ENCODE measurements at places on chromosomes 16 and 17.

DNA sequence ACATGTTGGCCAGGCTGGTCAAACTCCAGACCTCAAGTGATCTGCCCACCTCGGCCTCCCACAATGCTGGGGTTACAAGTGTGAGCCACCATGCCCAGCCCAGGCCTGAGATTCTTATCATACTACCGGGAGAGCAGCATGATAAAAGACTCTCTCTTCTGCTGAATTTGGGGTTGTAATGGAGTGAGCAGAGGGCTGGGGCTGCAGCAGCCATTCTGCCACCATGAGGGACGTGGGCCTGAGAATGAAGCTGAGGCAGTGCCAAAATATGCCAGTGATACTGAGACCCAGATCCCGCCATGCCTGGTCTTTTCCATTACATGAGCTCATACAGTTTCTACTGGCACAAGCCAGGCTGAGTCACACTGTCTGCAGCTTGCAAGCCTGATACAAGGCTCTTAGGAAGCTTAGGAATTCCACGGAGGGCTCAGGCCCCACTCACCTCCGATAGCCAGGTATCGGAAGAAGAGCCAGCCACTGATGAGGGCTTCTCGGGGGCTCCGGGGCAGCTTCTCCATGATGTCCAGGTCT is 19.6 kb upstream of the P2RX1 start:
- DNase-seq: no peak

DNA sequence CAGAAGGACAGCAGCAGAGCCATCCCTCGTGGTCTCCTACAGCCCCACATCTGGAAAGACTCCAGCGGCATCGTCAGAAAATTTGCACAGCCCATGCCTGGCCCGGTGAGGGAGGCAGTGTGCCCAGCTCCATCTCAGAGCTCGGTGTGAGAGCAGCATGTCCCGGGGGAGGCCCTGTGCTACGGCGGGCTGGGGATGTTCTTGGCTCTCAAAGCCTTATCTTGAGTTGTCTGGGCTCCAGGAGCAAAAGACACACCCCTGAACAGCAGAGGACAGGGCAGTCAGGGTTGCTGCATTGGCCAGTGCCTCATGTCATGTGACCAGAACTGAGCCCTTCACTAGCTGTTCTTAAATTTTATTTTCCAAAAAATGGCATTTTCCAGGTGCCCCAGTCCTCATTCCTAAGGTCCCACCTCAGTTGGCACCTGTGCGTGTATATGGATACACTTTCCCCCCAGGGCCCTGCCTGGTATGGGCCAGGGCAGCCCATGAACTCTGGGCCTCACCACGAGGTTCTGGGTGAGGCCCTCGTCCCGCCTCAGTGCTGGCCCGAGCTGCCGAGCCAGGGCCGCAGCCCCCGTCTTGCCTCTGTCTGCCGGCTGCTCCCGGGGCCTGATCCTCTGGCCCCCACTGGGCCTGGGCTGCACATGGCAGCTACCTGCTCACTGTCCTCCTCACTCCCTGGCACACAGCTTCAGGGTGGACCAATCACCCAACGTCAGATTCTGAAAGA is 3.0 kb downstream of the NUDT16L1 start:
- no peak for DNase-seq

DNA sequence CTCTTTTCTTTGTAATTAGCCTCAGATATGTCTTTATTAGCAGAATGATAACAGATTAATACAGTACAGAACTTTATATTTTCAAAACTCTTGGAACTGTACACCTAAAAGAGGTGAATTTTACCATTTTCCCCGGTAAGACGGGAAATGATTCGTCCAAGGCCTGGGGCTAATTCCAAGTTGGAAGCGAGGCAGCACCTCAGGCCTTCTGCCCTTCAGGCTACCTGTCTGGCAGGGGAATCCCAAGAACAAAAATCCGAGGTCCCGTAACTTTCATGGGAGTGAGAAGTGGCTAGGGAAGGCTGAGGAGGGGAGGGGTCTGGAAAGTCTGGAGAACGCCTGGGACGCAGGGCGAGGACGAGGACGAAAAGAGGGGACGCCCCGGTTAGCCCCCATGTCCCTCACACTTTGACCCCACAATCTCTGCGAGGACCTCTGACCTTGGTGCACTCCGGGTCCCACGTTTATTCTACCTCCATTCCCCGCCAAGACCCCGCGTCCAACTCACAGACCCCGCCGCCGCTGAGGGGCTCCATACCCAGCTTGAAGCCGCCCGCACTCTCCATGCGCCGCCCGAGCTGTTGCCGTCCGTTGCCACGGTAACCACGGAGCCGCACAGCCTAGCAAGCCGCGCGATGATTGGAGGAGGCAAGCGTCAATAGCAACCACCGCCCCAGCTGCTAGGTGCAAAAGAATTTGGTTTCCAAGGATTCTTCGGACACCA is at the start of gene HYDIN:
TSS of gene HYDIN (minus strand) at position 601 of the 724 bp plus-strand sequence. CDS start 43,827 bp downstream, outside the sequence.
- DNase-seq: peak; percentile 91

DNA sequence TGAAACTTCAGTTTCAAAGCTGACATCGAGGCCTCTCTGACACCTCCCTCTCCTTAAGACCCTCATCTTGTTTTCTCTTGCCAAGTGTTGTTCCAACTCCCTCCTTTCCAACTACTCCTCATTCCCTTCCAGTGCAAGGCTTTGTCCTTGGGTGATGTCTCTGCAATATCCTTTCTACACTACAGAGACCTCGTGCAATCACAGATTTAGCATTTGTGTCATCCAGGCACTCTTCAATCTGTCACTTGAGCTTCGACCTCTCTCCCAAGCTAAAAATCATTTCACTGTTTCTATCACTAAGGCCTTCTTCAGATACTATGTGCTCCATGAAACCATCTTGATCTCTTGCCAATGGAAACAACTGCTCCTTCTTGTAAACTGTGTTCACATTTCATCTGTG is 31.6 kb downstream of the TEKT3 start:
- DNase-seq: no peak

- no peak for DNase-seq
Observed at GRCh38 chr16:50235581-50235980, 30.8 kb upstream of the ADCY7 start.

DNA sequence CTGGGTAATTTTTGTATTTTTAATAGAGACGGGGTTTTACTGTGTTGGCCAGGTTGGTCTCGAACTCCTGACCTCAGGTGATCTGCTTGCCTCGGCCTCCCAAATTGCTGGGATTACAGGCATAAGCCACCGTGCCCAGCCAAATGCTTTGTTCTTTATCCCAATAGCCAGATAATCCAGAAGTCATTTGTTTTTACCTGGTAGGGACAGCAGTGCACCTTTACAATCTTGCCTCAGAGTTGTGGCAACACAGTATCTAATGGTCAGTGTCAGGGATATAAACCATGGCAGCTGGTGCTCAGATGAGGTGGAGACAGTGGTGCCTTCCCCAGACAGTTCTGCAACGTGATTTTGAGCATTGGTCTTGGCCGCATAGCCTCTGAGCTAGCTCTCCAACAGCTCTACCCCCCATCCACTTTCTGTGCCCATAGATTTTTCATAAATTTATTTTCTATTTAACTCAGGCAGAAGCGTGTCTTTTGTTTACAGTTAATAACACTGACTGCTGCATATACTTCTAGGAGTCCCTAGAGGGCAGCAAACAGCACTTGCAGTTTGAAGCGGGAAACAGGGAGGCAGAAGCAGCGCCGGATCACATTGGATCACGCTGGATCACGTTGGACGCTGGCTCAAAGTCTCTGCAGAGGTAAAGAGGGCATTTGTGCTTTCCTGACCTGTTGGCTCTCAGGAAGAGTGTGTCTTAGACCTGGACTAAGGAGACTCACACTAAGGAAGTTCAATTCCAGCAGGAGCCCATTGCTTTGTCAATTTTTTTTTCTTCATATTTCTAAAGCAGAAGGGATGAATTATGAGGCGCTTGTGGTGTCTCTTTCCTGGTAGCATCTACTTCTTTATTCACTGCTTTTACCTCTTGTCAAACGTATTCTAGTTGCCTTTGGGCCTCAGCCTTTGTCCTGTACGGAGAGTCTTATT is 5.1 kb upstream of the GGT6 start:
- DNase-seq: peak; percentile 88
